ENCODE measurements at places on chromosomes 7 and 10.

- DNase-seq = no peak
Measured at GRCh38 chr7:105512926-105513526, 9.0 kb downstream of the PUS7 start.

DNA sequence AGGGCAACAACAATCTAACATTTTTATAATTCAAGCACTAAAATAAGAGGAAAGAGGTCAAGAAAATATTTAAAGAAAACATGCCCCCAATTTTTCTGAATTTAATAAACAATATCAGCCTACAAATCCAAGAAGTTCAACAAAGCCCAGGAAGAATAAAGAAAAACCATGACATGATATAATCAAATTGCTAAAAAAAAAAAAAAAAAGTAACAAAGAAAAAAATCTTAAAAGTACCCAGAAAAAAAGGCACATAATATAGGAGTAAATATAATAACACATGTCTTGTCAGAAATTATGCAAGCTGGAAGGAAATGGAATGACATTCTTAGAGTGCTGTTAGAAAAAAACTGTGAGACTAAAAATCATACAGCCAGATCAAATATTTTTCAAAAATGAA lies 151.4 kb downstream of the IMMP2L start:
- DNase-seq = no peak

GRCh38 chr7:112290065-112290464 lies 83.6 kb downstream of the ZNF277 start:
- DNase-seq = no peak

DNA sequence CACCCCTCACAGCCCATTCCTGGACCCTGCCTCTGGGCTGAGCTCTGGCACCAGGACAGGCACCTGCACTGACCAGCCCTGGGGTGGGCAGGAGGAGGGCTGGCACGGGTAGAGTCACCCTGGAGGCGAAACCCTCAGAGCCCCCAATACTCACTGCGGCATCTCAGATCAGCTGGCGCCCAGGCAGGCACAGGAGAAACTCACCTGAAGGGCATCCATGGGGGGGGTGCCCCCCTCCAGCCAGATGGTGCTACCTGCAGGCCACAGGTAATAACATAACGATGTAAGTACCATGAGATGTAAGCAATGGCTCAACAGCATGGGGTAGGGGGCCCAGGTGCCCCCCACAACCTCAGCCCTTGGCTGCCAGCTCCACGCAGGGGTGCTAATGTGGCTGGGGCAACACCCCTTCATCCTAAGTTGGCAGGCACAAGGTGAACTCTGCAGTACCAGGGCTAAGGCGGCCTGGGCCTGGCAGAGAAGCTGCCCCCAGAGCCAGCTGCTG lies 12.1 kb upstream of the PYROXD2 start:
- no peak for DNase-seq

DNA sequence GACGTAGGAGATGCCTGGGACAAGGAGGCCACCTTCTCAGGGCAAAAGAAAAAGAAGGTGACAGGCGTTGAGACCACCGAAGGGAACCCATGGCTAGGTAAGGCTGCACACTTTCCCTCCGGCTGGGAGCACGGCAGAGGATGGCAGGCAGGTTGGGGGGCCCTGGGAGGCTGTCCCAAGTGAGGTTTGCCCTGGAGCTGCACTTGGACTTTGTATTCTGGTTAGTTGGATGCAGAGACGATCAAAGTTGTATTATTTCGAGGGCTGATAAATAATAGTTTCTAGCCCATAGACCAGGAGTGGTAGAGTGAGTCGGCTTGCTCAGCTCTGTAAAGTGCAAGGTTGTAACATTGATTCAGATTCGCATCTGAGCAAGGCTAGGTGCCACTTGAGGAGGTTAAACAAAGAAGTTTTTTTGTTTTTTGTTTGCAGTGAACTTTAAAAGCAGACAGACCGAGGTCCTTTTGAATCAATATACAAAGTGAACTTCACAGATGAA lies 608 bp downstream of the ENTPD7 start:
- no peak for DNase-seq

DNA sequence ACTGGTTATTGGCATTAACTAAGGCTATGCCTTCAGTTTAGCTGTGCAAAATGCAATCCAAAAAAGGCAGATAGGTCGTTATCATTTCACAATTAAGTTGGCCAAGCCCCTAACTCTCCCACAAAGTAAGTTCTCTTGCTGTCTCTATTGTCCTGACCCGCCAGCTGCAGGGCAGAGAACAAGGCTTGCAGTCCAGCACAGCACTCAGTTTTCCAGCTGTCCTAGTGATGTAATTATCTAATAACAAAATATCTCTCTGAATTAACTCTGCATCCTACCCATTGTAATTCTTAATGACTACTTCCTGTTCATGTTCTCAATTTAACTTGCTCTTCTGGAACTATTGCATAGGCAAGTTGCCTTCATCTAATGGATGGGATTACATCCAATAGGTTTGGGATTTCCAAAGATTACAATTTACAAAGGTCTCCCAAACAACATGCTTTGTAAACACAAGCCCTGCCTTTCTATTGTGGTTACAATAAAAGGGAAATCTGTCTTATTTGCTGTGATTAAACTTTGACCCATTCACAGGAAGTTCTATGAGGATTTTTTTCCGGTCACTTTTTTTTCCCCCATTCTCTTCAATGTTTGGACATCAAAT lies 55.2 kb downstream of the CDK6 start:
- no peak for DNase-seq

GRCh38 chr10:133088179-133088955 lies 643 bp downstream of the ADGRA1 start:
- no peak for DNase-seq

DNA sequence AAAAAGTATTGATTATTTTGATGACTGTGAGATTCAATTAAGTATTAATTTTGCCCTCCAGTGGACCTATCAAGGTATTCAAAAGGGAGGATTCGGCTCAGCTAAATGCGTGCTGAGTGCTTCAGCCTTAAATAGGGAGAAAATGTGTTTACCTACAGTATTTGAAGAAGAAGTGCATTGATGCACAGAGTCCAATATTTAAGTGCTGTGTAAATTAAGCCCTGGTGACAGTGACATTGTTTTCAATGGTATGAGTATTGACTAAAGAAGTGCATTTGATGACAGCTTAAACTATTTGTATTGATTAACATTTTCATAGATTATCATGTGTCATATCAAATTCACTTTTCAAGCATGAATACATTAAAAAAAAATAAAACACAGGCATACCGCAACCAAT lies 106.6 kb downstream of the POU6F2 start:
- no peak for DNase-seq

GRCh38 chr10:33385686-33386085 lies 51.2 kb upstream of the NRP1 start:
- DNase-seq = no peak

DNA sequence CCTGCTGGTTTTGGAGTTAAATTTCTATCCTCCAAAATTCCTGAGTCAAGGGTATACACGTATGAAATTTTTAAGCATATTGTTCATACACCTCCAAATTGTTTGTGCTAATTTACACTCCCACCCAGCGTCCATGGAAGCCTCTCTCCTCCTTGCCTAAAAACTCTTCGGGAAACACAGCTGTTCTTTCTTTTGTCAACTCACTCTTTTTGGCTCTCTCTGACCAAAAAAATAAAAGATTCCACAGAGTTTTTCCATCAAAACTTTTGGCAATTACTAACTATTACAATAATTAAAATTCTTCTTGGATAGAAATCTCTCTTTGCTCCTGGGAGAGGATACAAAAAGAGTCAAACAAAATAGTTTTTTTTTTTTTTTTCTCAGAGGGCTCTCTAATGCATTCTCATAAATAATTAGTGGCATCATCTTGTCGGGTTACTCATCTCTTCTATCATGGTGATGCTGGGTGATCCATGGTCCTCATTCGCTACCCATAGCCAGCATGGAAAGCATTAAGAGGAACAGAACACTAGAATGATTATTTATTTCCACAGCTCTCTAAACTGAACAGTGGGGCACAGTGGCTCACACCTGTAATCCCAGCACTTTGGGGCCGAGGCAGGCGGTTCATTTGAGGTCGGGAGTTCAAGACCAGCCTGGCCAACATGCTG lies 310.7 kb downstream of the SFMBT2 start:
- DNase-seq = no peak

DNA sequence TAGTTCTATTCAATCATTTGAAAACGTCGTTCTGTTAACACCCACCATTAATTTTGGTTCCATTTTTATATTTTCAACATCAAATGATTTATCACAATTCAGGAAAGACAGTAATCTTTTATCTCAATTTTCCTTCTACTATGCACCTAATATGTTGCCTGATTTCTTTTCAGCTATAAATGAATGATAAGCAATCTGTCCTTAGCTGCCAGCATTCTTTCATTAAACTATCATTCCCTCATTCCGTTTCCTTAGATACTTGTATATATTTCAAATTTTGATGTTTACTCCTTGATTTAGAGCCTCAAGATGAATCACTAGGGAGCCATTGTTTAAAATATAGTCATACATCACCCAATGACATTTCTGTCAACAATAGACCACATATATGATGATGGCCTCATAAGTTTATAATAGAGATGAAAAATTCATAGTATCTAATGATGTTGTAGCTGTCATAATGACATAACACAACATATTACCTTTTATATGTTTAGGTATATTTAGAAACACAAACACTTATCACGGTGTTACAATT lies 661.7 kb downstream of the IPMK start:
- DNase-seq = no peak

DNA sequence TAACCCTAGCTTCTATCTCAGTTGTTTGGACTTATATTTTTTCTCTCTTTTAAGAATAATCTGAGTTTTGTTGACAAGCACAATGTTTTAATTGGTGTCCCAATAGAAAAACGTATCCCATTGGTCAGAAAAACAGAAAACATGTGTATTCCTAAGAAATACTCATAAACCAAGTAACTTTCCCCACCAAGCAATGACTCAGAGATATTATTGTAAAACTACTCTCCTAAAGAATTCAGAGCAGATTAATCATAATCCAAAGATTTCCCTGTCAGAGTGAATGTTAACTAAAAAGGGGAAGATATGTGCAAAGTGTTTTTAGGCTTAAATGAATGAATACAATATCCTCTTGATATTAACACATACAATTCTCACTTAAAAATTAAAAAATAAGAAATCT lies 29.4 kb upstream of the MBL2 start:
- DNase-seq = no peak

DNA sequence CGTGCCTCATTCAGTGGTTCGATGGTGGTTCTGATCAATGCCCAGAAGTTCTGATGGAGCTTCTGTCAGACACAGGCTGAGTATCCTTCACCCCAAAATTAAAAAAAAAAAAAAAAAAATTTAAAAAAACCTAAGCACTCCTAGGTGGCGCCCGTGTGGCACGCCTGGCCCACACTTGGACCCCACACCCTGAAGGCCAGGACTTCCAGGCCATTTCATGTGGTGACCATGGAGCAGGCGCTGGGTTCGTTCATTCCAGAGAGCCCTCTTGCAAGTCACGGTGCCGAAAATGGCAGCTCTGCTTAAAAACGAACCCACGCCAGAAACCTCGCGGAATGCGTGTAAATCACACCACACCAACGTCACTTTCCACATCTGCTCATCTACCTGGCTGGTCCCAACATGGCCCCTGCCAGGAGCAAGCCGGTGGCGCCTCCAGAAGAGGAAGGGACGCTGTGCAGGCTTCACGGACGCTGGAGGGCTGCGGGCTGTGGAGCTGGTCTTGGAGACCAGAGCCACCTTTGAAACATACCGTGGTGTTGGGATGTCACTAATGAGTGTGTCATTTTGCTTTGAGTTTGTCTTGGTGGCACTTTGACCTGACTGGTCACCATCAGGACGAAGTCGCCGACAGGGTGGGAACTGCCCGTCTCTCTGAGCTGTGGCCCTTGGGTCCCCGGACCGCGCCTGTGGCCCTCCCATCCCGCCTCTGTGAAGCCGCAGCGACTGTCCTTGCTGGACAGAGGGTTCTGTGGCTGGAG lies 46.0 kb upstream of the PRKAR1B start:
- DNase-seq = no peak

DNA sequence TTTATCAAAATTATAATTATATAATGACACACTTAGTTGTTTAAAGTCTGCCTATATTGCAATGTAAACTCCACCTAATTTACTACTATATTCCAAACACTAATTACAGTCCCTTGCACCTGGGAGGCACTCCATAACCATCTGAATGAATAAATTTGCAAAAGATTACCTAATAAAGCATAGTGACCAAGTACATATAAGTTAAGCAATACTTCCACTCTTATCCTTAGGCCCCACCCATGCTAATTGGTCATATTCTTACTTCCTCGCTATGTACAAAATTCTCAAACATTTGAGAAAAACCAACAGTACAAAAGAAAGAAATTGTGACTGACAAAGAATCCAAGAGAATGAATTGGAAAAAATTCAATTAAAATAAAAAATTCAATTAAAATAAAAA lies 65.3 kb downstream of the ZFAND4 start:
- no peak for DNase-seq

GRCh38 chr7:1054438-1054837 lies 10.1 kb downstream of the GPR146 start:
- no peak for DNase-seq

GRCh38 chr7:5001003-5001402 lies 42.0 kb upstream of the MMD2 start:
- DNase-seq = no peak

- no peak for DNase-seq
Measured at GRCh38 chr7:33287738-33288137, 158.4 kb downstream of the BBS9 start.

DNA sequence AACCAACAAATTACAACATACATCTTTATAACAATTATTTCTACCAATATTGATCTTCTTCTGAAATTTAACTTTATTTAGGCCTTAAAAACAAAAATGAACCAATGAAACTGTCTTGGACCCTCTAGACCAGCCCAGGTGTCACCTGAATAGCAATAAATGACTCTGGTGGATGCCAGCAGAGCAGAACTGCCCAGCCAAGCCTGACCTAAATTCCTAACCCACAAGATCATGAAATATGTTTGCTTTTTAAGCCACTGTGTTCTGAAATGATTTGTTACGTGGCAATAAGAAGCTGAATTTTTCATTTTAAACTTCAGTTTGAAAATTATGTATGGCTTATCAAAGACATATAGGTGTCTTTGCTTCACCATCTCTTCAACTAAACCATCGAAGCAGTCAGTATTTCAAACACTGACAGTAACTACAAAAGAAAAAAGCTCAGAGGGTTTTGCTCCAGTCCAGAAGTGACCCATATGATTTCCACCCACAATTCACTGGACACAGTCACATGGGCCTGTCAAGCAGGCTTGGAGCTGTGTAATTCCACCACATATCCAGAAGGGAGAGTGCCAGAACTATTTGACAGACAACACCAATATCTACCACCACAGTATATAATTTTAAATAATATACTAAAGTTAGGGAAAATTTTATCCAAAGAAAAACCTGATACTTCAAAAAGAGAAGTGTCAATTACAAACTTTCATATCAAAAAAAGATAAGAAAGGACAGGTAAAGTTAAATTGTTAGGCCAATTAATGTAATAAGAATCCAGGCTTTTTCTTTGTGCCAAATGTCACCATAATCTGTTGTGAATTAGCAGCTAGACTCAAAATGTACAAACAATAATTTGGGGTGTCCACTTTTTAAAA lies 94.5 kb downstream of the KMT2C start:
- no peak for DNase-seq

- DNase-seq = no peak
Measured at GRCh38 chr10:132528064-132528691, 9.4 kb upstream of the INPP5A start.

All from stimulated activated CD4-positive, alpha-beta T cell treated with anti-CD3 and anti-CD28 coated beads, TNF-alpha, amount 100 ng/mL, for 1 hour (primary cell).